ENCODE measurements at places on chromosomes 5 and 9.

DNA sequence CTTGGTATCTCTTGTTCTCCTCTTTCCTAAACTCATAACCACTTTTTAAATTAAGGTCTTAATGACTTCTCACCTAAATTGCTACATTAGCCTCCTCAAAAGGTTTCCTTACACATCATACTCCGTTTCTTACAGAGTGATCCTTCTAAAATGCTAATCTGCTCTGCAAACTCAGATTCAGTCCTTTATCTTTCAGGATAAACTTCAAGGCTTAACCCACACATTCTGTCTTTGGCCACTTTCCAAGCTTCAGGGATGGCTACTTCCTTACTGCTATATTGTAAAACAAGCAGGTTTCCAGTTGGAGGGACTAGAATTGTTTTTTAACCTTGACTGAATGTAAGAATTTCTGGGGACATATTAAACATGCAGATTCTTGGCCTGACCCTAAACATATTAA is 105.5 kb upstream of the CHD1 start:
- DNase-seq: no peak

DNA sequence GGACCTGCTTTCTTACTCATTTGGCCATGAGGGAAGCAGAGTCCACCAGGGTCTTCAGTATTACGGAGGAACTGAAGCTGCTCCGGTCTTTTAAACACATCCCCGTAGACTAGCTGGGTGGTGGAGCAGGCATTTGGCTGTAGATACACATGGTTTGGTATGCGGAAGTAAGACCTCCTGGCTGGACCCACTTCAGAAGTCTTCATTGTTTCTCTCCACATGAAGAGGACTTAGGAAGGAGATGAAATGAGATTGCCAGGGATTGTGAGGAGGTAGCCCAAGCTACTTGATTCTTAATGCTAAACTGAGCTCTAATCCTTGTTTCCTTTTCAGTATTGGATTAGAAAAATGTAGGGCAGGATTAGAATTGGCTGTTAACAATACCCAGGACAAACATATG is 32.9 kb downstream of the STXBP1 start:
- no peak for DNase-seq

- no peak for DNase-seq
Observed at GRCh38 chr5:13731121-13731628, 213.3 kb downstream of the DNAH5 start.

- DNase-seq: no peak
Observed at GRCh38 chr9:114207034-114207810, 51.9 kb downstream of the COL27A1 start.

DNA sequence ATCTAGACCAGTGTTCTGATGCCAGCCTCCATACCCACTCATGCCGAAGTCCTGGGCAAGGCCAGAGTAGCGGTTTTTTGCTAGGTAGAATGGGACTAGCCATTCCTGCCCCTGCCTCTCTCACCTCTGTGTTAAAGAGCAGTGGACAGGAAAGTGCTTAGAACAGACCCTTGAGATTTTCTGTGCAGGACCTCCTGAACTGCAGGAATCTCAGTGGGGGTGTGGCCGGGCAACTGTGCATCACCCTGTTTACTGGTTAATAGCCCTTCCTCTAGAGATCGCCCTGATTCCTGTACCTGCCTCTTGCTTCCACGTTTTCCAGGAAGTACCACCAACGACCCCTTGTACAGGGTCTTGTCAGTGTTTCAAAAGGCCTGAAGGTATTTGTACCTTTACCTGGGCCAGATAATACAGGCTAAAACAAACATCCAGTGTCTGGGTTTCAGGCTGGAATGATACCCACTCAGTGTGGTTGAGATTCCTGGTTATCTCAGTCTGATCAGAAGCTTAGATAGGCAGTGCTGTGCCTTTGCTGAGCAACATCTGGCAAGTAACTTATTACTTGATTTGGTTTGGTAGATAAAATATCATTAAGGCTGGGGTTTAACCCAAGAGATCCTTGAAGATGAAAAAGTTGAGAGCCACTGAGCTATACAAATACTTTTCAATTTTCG is 65.9 kb downstream of the RGS3 start:
- no peak for DNase-seq

All from NCI-H748 treated with DMSO at 0.1 percent for 48 hours (cell line).